AG04450 (cell line): ENCODE measurements at places on chromosomes 12 and 14.
A peak's percentile ranks its signal among the peaks of the same experiment; 100 is the strongest.

DNA sequence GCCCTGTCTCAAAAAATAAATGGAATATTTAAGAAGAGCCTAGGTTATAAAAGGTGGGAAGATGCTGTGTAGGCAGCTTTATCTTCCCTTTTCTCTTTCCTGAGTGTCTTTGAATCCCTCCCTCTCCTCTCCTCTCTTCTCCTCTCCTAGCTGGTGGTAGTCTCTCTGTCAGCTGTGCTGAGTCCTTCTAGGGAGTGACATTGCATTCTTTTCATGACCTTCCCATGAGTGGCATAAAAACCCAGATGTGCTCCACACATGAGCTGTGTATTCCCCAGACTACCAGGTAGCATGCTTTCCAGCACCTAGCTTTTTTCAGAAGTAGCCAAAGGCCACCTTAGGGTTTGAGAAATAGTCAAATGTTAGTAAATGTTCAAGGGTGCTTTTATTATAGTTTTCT lies 23.6 kb downstream of the SAMD4A start:
- DNase-seq: no peak

DNA sequence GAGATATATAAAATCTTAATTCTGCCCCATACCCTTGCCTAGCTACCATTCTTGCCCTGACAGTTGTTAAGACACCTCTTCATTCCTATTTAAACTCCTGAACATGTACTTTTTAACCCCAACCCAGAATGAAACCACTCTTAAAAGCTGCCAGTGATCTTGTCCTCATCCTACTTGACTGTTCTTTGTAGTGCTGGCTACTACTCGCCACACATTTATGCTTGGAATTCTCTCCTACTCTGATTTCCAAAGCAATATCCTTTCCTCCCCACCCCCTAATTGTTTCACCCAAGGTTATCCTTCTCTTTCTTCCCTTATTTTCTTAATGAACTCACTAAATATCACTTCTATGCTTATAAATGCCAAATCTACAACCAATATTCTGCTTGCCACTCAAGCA lies 4.1 kb downstream of the NFYB start:
- no peak for DNase-seq

- no peak for DNase-seq
Measured at GRCh38 chr12:30269496-30269895, 426.2 kb downstream of the IPO8 start.

DNA sequence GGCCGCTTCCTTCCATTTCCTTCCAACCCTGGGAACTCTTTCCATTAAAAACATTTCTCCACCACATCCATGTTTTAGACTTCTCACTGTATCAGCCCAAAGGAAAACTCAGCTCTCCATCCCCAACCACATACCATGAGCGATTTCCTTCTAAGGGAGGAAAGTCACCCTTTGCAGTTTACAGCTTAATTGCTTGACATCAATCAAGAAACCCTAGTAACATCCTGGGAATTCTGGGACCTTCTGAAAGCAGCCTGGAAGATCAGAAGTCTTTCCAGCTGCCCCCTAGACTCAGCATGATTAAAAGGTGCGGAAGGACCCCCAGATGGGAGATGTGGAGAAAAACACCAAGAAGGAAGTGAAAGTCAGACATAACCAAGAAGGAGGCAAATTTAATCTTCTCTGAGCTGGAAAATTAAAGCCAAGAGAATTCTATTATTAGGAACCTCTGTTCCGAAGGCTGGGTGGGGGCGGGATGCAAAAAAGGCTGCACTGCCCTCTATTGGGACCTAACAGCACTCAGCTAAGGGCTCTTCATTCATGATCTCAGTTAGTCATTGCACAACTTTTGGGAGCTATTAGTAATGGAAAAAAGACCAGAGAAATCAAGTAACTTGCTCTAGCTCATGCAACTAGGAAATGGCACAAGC lies 73.3 kb upstream of the PLXNC1 start:
- peak; percentile 71 for DNase-seq

DNA sequence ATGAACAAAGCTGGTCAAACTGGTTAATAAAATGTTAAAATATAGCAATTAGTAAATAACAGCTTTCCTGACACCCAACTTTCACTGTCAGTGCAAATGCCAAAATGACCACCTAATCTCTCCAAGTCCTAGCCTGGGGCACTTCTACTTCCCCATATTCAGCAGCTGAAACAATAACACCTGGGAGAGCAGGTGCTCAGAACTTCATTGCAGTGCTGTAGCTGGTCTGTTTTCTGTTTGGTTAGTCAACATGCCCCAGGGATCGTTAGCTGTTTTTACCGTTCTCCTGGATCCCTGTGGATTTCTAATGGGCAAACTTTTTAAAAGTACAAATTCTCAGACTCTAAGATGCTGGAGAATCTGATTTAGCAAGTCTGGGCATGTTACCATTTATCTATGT lies 759.7 kb downstream of the GALC start:
- no peak for DNase-seq

GRCh38 chr12:54300732-54301427 lies at the start of gene NFE2:
Gene NFE2 (minus strand): TSS chr12:54301015. CDS start chr12:54295248, 5,767 bp downstream.
- peak; percentile 51 for DNase-seq

DNA sequence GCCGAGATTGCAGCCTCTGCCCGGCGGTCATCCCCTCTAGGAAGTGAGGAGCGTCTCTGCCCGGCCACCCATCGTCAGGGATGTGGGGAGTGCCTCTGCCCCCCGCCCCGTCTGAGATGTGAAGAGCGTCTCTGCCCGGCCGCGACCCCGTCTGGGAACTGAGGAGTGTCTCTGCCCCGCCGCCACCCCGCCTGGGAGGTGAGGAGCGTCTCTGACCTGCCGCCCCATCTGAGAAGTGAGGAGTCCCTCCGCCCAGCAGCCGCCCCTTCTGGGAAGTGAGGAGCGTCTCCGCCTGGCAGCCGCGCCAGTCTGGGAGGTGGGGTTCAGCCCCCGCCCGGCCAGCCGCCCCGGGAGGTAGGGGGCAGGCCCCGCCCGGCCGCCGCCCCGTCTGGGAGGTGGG lies 544.0 kb downstream of the CCER1 start:
- DNase-seq: no peak

GRCh38 chr12:51593539-51593938 lies 2.5 kb downstream of the SCN8A start:
- DNase-seq: peak; percentile 43

GRCh38 chr14:84071061-84071460 lies 1458.9 kb upstream of the FLRT2 start:
- no peak for DNase-seq
